ENCODE measurements at places on chromosomes 2 and 18. TPM values are rescaled to one million over a fixed set of nuclear protein-coding genes. Genes with fewer than 3 reads are reported as not detected.

The HK2 gene
- total RNA-seq: 14.2 TPM

The SMAD4 gene
- total RNA-seq: 110 TPM

The ALS2 gene
- 28.2 TPM for total RNA-seq

The NXPH2 gene
- total RNA-seq: not detected

The ANO7 gene
- total RNA-seq: 0.62 TPM

The IL1A gene
- 0.22 TPM for total RNA-seq

The KCNS3 gene
- total RNA-seq: 72.5 TPM

The FLACC1 gene
- total RNA-seq: 0.27 TPM

The KCNG2 gene
- not detected for total RNA-seq

The PDE11A gene
- total RNA-seq: 0.49 TPM

The KCMF1 gene
- 52.7 TPM for total RNA-seq

The SLC40A1 gene
- total RNA-seq: 0.39 TPM

The GNAL gene
- total RNA-seq: 0.15 TPM

The TEKT4 gene
- not detected for total RNA-seq

The DRC1 gene
- not detected for total RNA-seq

The SFT2D3 gene
- total RNA-seq: 5.6 TPM

The FAM228A gene
- not detected for total RNA-seq

The FABP1 gene
- not detected for total RNA-seq

The ADCYAP1 gene
- 0.98 TPM for total RNA-seq

The LAMA1 gene
- total RNA-seq: 1.6 TPM

The ZNF385B gene
- total RNA-seq: not detected

The BCL2L11 gene
- 7.6 TPM for total RNA-seq

The CFC1B gene
- not detected for total RNA-seq

The GAREM2 gene
- not detected for total RNA-seq

The CREG2 gene
- 0.15 TPM for total RNA-seq

The IGFBP5 gene
- total RNA-seq: 677 TPM

The LYG1 gene
- total RNA-seq: 0.96 TPM

The HOXD12 gene
- 0.12 TPM for total RNA-seq

The CELF4 gene
- not detected for total RNA-seq

The CCDC68 gene
- 0.30 TPM for total RNA-seq

The NT5DC4 gene
- not detected for total RNA-seq

The TCF7L1 gene
- 0.05 TPM for total RNA-seq

The HOXD13 gene
- total RNA-seq: 2.1 TPM

The INPP5D gene
- not detected for total RNA-seq

The GALNT5 gene
- total RNA-seq: 28.8 TPM
